ENCODE measurements at places on chromosomes 16 and 17. TPM values are rescaled to one million over a fixed set of nuclear protein-coding genes. Genes with fewer than 3 reads are reported as not detected.

DNA sequence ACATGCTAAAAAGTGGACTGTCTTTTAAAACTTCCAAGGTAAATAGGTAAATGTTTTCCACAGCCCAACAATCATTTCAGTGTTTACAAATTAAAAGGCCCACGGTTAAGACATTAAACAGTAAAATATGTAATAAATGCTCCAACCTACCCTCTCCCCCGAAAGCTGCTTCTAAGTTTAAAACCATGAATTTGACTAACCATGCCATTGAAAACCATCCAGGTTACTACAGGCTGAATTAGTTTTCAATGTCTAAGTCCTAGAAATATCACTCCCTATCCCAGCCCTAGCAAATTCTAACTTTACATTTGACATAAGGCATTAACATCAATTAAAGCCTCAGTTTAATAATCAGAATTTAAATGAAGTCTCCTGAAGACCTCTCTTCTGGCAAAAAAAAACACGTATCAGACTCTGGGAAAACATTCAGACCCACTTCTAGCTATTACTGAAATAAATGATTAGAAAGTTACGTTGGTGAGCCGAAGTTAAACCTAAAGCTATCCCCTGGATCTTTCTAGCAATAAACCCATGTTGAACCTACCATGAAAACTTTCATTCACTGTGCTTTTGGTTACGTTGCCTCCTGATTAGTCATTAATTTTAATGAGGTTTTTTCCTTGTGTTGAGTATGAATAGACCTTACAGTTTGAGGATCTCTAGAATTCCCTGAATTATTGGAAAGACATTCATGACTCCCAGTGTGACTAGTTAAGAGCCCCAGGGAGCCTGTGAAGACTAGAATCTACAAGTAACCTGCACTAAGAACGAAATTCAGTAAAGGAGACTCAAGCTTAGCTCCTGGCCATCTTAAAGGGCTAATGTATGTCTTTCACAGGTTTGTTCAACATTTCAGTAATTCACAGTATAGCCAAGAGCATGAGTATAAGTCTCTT, 1.7 kb upstream of the POLG2 start:
- H3K36me3 ChIP-seq: peaks cover 60% of the 10 kb centered on the region
- H3K4me1 ChIP-seq: peaks cover 82% of the 10 kb centered on the region
- DNase-seq: no peak
- peak overlapping the region; percentile 97 for H3K27ac ChIP-seq
- H3K4me3 ChIP-seq: no peak overlapping the region

GRCh38 chr17:77832180-77832560, 126.3 kb upstream of the TNRC6C start:
- peaks cover 46% of the 10 kb centered on the region for H3K4me1 ChIP-seq
- DNase-seq: peak; percentile 1
- H3K4me3 ChIP-seq: no peak overlapping the region
- H3K27ac ChIP-seq: no peak overlapping the region
- no peaks in the 10 kb centered on the region for H3K36me3 ChIP-seq

The KRT12 gene
- total RNA-seq: not detected

GRCh38 chr16:7086822-7087616, 245.6 kb upstream of the RBFOX1 start:
- no peaks in the 10 kb centered on the region for H3K4me1 ChIP-seq
- peaks cover 1% of the 10 kb centered on the region for H3K36me3 ChIP-seq
- peaks cover 4% of the 10 kb centered on the region for H3K27me3 ChIP-seq
- no peak overlapping the region for H3K4me3 ChIP-seq
- DNase-seq: peak; percentile 3

DNA sequence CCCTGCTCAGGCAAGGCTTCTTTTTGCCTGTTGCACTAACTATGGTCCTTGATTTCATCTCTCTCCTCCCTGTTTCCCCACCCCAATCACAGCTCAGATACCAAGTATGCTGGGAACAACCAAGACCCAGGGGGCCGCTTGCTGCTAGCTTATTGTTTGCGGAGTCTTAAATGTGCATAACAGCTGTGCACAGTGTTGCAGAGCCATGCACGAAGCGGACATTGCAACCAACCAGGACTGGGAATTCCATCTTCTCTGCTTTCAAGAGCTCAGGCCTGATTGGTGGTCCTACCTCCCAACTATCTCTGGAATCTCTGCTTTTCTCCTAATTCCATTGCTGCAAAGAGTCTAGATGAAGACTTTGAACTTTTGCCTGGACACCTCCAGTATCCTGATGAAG, 281.3 kb upstream of the TNRC6C start:
- H3K36me3 ChIP-seq: peaks cover 3% of the 10 kb centered on the region
- no peak overlapping the region for H3K4me3 ChIP-seq
- DNase-seq: no peak
